Activated T-cell treated with anti-CD3 and anti-CD28 coated beads, Interleukin-2, amount 50 U/mL, for 72 hours (primary cell): ENCODE measurements at places on chromosomes 13 and 19. TPM values are rescaled to one million over a fixed set of nuclear protein-coding genes. Genes with fewer than 3 reads are reported as not detected.

- no peak for DNase-seq
These were observed 198.8 kb downstream of the GPC6 start for GRCh38 chr13:93425411-93425810.

DNA sequence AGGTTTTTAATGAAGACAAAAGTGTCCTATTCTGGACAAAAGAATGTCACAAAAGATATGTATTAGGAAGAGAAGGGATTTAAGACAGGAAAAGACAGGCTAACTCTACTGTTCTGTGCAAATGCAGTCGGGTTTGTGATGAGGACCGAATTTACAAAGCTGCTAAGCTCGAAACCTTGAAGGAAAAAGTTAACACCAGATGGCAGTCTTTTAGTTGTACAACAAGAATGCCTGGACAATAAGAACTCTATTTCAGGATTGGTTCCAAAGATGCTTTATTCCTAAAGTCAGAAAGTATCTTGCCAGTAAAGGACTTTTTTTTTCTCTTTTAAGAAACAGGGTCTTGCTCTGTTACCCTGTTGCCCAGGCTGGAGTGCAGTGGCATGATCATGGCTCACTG lies 51.1 kb downstream of the HS6ST3 start:
- no peak for DNase-seq

- no peak for DNase-seq
These were observed 2.1 kb downstream of the SIX5 start for GRCh38 chr19:45766869-45767346.

GRCh38 chr13:26185720-26186117 lies 36.4 kb downstream of the RNF6 start:
- DNase-seq = no peak

GRCh38 chr19:7512400-7512851 lies 3.5 kb upstream of the ZNF358 start:
- DNase-seq = no peak

DNA sequence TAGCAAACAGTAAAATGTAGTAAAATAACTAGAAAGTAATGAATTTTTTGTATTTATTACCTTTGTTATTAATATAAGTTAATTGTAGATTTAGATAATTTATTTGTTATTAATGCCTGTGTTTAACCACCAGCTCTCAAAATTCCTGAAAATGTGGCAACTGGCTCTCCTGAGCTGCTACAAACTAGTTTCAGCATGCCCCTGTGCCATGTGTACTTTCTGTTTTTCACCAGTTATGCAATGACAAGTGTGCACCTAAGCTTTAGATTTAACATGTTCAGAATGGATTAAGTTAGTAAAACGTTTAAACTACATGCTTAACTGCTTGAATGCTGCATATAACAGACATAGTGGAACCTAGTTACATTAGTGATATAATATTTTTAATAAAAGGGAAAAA lies 88.1 kb downstream of the POSTN start:
- no peak for DNase-seq

ZNF221 gene
- 3.4 TPM for total RNA-seq

THSD1 gene
- 0.48 TPM for total RNA-seq

GRCh38 chr13:89726690-89727435 lies 1620.6 kb upstream of the MIR17HG start:
- DNase-seq = no peak

PABPC3 gene
- total RNA-seq = 0.58 TPM

FGF21 gene
- total RNA-seq = not detected

GRCh38 chr13:27619728-27620376 lies 477 bp downstream of the LNX2 start:
- peak; percentile 45 for DNase-seq

- DNase-seq = no peak
These were observed 846.9 kb upstream of the MIR17HG start for GRCh38 chr13:90500569-90500968.

DNA sequence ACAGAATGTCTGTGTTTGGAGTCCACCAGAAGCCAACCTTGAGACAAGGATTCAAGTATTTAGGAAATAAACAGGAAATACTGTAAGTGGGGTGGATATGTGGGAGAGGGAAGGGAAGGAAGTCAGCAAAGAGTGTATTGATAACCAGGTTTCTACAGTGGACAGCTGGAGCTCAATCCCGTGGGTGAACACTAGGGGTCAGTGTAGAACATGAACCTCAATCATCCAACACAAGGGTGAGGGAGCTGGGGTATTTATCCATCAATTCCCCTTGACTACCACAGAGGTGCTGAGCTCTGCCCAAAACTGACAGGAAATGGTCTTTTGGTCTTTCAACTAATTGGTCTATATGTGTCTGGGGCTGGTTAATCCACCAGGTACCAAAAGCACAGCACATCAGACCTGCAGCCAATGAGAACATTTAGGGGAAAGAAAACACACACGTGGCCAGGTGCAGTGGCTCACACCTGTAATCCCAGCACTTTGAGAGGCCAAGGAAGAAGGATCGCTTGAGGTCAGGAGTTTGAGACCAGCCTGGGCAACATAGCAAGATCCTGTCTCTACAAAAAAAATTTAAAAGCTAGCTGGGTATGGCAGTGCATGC lies 5.6 kb upstream of the SYDE1 start:
- peak; percentile 50 for DNase-seq

ZNF829 gene
- total RNA-seq = 7.4 TPM

SULT2A1 gene
- total RNA-seq = not detected

DNA sequence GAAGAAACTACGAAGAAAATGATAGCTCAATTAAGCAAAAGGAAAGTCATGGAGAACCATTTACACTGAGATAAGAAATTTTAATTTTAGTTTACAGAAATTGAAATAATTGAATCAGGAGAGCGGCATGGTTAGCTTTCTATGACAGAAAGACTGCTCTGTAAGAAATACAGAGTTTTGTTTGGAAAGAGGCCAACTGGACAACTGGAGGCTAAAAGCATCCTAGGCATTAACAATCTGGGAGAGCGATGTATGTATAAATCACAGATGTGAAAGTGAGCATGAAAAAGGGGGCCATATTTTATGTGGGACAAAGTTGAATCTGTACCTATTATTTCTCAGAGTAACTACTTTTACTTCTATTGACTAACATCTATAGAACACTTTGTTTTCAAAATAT lies 1608.8 kb upstream of the PCDH20 start:
- no peak for DNase-seq

GRCh38 chr19:33175886-33176669 lies 18.1 kb upstream of the LRP3 start:
- DNase-seq = no peak

DNA sequence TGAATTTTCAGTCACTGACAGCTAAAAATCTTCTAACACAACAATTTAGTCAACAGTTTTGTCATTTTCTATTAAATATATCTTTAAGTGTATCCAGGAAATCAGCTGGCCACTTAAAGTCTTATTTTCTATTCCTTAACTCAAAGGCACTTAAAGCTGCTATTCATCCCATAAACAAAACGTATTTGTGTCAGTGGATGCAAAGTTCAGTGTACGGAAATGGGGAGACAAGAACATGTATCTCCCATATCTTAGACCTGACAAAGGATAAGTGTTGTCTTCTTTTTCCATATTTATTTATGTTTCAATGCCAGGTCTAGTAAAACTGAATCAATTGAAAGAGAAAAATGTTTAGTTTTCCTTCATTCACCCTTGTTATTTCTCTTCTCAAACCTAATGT lies 409.8 kb upstream of the KLHL1 start:
- DNase-seq = no peak

GRCh38 chr13:80430561-80430960 lies 89.6 kb upstream of the SPRY2 start:
- no peak for DNase-seq

- DNase-seq = peak; percentile 91
These were observed 37.8 kb downstream of the TNFSF14 start for GRCh38 chr19:6632002-6632621.

DNM2 gene
- 266 TPM for total RNA-seq

DNA sequence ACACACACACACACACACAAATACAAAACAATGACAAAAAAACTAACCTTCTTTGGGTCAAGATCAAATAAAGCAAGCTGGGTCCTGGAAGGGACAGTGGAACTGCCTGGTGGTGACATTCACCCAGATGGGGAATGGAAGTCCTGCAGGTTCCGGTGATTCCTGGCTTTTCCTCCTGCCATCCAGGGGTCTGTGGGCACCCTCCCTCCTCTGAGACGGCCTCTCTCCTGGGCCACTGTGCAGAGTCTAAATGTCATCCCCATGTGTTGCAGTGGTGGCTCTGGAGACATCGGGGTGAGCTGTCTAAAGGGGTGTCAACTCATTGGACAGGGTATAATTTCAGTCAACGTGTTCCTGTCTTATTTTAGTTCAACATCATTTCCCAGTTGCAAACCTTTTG lies 248.2 kb downstream of the ZNF536 start:
- DNase-seq = no peak
